Stimulated activated CD4-positive, alpha-beta T cell treated with anti-CD3 and anti-CD28 coated beads, Interleukin-1b, Interleukin-23, amount 100 ng/mL, for 1 hour (primary cell): ENCODE measurements at places on chromosomes 2 and 18.

GRCh38 chr18:68648191-68648590 is 66.7 kb downstream of the TMX3 start:
- no peak for DNase-seq

- DNase-seq = no peak
Measured at GRCh38 chr18:26710470-26711096, 154.9 kb downstream of the AQP4 start.

DNA sequence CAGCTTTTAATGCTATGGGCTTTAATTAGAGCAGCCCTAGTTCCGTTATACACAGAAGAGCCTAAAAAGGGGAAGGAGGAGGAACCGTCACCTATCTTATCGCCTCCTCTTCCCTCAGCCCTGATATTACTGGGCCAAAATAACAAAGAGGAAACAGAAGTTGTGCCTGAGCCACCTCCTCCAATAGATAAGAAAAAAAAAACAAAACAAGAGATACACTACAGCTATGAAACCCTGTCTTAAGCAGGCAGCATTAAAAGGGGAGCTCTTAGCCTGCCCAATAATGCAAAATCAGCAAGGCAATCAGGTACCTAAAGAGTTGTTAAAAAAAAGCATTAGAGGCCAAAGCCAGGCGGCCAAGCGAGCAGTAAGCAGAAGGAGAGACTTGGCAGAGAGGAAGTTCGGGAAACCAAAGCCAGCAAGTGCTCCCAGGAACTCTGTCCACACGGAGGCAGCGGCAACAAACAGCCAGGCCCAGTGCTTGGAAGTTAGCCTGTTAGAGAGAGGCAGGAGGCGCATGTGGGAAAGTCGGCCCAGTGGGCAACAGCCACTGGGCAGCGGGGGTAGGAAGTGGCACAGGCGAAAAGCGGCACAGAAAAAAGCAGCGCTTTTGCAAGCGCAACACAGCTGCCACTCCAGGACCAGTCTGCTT is 41.8 kb upstream of the PDK1 start:
- DNase-seq = no peak

- no peak for DNase-seq
Measured at GRCh38 chr2:59733567-59733930, 819.9 kb downstream of the BCL11A start.

DNA sequence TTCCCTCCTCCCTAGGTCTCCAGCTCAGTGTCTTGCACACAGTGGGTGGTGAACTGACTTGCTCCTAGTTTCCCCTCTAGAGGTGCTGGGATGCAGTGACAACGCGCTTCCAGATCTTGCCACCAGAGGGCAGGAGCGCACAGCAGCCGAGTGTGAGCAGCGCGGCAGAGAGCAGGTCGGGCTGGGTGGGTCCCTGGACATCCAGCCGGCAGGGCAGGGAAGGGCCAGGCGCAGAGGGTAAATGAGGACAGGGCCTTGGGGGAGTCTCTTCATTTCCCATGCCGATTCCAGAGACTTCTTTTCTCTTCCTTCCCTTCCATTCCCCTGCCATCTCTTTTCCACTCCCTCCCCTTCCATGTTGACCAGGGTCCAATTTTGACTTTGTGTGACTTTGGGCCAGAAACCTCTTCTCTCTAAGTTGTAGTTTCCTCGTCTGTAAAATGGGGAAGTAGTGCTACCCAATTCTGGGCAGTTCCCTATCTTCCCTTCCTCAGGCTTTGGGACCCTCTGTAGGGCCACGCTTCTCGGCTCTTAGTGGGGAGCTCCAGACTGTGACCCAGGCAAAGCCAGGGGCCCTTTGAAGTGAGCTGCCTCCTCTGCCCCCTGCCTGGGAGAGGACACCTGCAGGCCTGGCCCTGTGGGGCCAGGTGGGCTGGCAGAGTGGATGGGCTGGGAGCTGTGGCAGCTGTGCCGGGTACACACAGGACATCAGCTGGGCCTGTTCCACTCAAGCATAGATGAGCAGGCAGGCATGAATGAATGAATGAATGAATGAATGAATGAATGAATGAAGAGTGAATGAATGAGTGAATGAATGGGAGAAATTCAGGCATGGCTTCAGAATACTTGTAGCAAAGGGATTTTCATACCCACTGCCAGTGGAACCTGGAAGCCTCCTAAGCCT is 43.3 kb upstream of the TAF1B start:
- peak; percentile 77 for DNase-seq

DNA sequence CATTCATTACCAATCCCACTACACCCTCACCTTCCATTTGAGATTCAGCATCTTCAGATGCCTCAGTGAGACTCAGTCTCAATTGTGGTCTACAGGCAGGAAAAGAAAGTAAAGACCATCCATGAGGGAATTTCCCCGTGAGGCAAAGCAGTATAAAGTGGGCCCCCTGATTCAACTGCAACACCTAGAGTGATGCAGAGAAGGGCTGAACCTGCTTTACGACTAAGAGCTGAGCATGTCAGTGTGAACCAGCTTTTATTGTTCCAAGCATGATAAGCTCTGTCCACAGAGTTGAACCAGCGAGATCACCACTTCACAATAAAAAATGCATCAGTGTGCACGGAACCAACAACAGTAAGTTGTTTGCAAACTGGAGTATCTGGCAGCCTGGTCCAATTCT is 357.6 kb upstream of the ATP5MC3 start:
- DNase-seq = no peak

DNA sequence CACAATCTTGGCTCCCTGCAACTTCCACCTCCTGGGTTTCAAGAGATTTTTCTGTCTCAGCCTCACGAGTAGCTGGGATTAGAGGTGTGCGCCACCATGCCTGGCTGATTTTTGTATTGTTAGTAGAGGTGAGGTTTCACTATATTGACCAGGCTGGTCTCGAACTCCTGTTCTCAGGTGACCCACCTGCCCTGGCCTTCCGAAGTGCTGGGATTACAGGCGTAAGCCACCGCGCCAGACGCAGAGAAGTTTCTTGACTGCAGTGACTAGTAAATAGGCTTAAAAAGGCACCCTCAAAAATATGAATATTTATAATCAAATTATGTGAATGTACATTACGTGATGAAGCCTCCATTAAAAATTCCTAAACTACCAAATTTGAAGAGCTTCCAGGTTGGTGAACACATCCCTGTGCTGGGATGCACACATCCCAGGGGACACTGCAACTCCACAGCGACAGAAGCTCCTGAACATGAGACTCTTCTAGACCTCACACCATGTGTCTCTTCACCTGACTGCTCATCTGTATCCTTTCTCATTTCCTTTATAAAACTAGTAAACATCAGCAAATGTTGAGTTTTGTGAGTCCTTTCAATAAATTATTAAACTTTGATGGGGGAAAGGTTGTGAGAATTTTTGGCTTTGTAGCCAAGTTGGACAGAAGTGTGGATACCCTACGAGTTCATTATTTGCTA is 203.3 kb upstream of the SPOPL start:
- DNase-seq = no peak

DNA sequence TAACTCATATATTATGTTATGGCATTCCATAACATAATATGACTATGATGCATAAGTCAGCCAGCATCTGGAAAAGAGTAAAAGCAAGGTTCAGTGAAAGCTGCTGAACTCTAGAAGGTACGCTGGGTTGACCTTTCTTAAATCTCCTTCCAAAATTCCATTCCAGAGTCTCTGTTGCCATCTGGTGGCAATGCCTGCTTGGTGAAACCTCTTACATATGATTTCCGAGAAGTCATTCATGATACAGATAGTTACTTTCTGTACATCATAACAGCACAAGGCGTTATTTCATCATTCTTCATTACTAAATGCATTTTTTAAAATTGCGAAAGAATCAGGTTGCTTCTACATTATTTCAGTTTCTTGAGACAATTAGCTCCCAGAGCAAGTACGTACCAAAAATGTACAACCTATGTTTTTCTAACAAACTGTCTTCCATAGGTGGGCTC is 7.0 kb upstream of the EPG5 start:
- DNase-seq = peak; percentile 32

GRCh38 chr2:23351388-23352141 is 33.4 kb upstream of the KLHL29 start:
- peak; percentile 38 for DNase-seq

- DNase-seq = no peak
Measured at GRCh38 chr2:38528008-38528442, 74.7 kb downstream of the HNRNPLL start.

DNA sequence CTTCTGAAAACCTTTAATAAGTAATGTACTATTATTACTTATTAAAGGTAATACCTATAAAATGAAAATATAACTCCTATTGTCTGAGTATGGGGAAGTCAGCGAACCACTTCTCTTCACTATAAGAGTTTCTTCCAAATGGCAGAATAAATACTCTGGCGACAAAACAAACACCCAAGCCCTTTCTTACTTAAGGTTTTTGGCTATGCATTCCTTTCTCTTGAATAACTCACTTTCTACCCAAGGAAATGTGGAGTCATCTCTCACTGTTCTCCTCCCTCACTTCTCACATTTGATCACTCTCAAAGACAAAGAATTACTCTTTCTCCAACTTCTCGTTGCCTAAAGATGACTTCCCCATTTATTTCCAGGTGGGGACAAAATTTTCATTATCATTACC is 816.8 kb upstream of the CRIM1 start:
- no peak for DNase-seq

DNA sequence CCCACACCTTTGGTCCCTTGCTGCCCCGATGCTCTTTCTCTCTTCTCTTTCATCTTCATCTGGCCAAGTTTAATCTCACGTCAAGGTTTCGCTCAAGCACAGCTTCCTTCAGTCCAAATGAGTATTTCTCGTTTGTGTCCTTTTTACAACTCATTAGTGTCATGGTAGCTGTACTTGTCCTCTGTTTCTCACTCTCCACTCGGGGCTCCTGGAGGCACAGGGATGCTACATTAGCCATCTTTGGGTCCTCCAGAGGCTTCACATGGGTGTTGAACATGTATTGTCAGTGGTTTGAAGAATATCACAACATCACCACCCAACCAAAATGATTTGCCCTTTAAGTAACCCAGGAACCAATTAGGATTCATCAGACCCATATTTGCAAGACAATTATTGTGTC is 30.4 kb downstream of the MYCN start:
- no peak for DNase-seq

GRCh38 chr2:178016612-178017011 is 56.0 kb downstream of the PDE11A start:
- DNase-seq = no peak

- DNase-seq = no peak
Measured at GRCh38 chr2:146241023-146241422, 1603.8 kb upstream of the ACVR2A start.

- no peak for DNase-seq
Measured at GRCh38 chr2:42493468-42494354, at the start of gene KCNG3. TSS of gene KCNG3 (minus strand) at chr2:42493982. CDS start at chr2:42493501, 481 bp downstream.

DNA sequence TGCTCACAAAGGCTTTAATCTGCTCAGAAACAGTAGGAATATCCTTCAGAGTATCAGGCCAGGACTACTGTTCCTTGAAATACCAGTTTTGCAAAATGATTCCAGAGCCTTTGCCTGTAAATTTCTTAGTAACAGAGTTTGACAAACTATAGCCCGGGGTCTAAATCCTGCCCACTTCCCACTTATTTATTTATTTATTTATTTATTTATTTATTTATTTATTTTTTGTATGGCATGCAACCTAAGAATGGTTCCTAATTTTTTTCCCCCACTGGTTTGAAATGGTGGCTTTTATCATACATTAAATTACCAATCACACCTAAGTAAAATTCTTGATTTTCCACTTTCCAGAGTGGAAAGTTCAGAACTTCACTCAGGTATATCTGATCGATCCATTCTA is 45.6 kb downstream of the KCNG3 start:
- no peak for DNase-seq

GRCh38 chr18:37701967-37702366 is 136.4 kb upstream of the CELF4 start:
- no peak for DNase-seq

DNA sequence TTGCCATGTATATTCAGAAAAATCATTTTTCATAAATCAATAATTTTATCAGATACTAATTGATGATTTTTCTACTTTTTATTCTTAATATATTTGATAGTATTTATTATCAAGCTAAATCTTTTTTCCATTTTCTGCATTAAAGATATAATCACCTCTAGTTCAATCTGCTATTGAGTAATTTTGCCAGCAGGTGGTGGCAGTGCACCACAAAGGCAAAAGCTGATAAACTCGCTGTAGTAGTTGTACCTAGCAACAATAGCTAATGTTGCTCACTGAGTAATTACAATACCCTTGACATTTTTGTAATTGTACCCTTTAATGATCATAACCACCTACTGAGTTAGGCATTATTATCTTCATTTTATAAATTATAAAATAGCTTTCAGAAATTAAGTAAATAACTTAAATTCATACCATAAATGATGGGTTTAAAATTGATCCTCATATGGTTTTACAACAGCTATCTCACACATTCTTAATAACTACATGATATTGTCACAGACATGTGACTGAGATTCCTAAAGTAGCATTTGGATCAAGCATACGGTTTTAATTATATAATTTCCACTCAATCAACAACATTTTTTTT is 52.0 kb upstream of the CALCRL start:
- no peak for DNase-seq

GRCh38 chr18:26003817-26004216 is 86.6 kb downstream of the SS18 start:
- DNase-seq = no peak

GRCh38 chr2:184113696-184114403 is 484.5 kb upstream of the ZNF804A start:
- DNase-seq = no peak

DNA sequence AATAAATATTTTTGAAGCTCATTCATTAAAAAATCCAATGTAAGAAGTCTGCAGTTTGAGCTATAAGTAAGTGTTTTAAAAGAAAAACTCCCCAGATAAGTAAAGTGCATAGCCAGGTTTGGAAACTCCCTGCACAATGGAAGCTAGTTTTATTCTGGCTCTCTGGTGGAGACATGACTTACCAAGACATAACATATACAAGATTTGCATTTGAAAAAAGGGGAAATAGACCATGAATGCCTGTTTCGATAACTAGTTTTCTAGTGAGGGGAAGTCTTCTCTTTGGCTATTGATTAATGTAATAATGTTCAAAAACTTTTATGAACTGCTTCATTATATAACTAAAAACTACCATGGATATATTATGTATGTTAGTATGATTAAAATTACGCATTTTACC is 435.2 kb downstream of the ARHGAP15 start:
- no peak for DNase-seq

DNA sequence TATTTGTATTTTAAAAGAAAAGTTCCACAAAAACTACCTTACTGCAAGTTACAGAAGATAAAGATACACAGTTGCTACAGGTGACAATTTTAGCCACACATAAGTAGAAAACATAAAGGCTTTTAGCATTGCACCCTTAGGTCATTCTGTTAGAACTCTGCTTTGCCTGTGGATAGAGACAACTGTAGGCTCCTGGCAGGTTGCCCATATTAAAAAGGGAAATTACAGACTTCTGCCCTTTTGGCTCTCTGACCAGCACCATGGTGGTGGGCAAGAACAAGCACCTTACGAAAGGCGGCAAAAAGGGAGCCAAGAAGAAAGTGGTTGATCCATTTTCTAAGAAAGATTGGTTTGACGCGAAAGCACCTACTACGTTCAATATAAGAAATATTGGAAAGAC is 223.3 kb downstream of the MC4R start:
- no peak for DNase-seq

DNA sequence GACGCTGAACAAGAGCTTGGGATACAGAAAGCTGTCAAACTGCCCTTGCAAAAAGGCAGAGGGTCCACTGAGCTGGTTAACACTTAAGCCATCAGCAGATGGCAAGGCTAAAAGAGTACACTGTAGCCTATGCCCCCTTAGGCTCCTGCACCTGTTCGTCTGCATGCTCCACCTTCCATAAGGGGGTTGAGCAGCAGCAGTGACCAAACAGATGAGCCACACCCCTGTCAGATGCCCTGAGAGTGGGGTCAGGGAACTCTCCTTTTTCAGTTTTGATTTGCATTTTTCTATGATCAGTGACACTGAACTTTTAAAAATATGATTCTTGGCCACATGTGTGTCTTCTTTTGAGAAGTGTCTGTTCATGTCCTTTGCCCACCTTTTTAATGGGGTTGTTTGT is 402.5 kb upstream of the FAM98A start:
- DNase-seq = no peak
